ENCODE measurements at places on chromosomes 2 and 18. TPM values are rescaled to one million over a fixed set of nuclear protein-coding genes. Genes with fewer than 3 reads are reported as not detected.

- DNase-seq = no peak
These were observed 10.5 kb downstream of the CYTIP start for GRCh38 chr2:157433394-157433793.

Gene TFCP2L1
- 3.1 TPM for total RNA-seq

- no peak for DNase-seq
These were observed 254.1 kb downstream of the TRIB2 start for GRCh38 chr2:12970861-12971260.

DNA sequence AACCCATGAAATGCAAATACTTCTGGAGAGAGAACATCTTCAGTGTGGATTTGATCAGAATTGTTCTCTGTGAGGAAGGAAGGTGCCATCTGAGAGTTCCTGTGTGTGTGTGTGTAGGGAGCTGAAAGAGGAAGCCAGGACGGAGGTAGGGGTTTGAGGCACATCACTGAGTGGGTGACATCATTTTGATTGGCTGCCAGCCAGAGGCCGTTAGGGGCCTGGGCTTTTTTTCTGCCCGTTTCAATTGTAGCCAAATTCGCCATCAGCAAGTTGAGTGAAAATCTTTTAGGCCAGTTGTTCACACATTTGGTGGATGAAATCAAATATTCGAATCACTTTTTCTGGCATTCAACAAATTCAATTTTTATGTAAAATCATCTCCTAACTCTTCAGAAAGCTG is 48.9 kb downstream of the TSN start:
- no peak for DNase-seq

DNA sequence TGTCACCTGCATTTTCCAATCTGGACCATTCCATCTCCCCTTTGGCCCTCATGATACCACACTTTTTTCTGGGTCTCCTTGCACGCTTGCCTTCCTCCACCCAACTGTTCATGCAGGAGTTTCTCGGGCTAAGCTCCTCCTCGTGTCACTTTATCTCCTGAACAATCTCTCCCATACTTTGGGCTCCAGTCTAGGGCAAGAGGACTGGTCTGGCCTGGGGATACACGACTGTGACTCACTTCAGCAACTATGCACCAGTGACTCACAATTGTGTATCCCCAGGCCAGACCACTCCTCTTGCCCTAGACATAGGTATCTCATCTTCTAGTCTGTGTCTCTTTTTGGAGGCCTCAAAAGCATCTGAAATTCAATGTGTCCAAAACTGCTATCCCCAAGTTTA is 149.4 kb upstream of the PTPRM start:
- no peak for DNase-seq

GRCh38 chr2:31980674-31981356 is 30.0 kb downstream of the MEMO1 start:
- no peak for DNase-seq

DNA sequence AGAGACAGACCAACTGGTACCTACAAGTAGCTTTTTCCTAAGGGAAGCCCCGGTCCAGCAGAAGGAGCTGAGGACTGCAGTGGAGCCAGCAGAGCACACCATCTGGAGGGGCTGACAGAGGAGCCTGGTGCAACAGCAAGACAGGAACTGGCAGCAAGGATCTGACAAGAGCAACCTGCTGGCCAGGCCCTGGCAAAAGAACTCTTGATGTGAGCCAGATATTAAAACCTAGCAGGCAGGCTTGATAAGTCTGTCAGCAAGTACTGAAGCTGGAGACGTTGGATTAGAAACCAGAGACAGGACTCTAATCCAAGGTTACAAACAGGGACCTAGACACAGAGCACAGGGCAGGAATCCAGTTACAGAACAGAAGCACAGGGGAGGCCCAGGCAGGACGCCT is 260.7 kb upstream of the MGAT5 start:
- no peak for DNase-seq

DNA sequence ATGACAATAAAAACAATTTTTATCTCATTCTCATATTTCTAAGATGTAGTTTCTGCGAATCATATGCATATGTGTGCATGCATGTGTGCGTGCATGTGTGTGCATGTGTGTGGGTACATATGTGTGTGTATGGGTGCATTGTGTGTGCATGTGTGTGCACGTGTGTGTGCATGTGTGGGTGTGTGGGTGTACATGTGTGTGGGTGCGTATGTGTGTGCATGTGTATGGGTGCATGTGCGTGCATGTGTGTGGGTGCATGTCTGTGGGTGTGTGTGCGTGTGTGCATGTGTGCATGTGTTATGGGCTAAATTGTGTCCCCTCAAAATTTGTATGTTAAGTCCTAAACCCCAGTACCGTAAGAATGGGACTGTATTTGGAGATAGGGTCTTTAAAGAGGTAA is 49.3 kb downstream of the COL6A3 start:
- DNase-seq = no peak

DNA sequence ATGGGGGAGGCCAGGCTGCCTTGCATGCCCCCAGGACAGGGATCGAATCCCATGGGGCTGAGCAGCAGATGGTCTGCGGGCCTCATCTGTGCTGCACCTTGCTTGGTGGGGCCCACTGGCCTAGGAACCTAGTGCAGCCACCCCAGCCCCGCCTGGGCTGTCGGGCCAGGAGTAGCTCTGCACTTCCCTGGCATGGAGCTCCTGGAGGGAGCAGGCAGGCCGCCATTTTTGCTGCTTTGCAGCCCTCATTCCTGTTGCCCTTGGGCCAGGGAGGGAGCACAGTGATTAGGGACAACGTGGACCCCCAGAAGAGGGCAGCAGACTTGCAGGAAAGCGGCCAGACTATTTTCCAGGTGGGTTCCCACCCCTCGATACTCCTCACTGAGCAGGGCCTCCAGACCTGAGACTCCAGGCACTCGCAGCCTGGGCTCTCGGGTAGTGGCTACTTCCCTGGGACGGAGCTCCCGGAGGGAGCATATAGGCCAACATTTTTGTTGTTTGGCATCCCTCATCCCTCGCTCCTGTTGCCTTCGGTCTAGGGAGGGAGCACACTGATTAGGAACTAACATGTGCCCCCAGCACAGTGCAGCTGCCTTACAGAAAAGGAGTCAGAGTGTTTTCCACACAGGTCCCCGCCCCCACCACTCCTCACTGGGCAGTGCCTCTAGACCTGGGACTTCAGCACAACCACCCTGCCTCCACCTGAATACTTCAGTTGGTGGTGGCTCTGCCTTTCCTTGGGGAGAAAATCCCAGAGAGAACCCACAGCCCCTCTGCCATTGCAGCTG is 99.5 kb downstream of the MAIP1 start:
- no peak for DNase-seq

GRCh38 chr2:72785517-72785916 is 40.3 kb downstream of the EXOC6B start:
- DNase-seq = no peak

- no peak for DNase-seq
These were observed 504.3 kb upstream of the ID2 start for GRCh38 chr2:8177566-8177965.
